Stomach (tissue), 19 donors: ENCODE measurements at places on chromosomes 5 and 9. TPM values are rescaled to one million over a fixed set of nuclear protein-coding genes. Genes with fewer than 3 reads are reported as not detected.

DNA sequence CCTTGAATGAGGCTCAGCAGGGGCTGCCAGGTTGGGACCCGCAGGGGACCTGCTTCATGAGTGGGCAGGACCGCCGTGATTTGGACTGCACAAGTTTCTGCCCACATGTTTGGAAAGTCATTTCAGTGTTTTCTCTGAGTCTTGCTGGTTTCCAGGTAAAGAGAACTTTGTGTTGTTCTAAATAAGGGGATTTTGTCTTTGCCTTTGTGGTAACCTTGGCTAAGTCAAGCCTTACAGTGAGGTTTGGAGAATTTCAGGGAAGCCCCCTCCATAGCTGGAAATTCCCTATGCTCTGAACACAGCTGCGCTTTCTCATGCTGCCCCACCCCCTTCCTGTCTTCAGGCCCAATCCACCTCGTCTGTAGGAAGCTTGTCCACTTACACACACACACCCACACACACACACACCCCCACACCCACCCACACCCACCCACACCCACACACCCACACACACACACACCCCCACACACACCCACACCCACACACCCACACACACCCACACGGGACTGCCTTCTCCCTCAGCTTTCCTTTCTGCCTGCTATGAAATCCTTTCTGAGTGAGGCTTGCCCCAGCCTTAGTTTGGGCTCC lies 270.1 kb downstream of the HSPA4 start:
- DNase-seq: no peak

DNA sequence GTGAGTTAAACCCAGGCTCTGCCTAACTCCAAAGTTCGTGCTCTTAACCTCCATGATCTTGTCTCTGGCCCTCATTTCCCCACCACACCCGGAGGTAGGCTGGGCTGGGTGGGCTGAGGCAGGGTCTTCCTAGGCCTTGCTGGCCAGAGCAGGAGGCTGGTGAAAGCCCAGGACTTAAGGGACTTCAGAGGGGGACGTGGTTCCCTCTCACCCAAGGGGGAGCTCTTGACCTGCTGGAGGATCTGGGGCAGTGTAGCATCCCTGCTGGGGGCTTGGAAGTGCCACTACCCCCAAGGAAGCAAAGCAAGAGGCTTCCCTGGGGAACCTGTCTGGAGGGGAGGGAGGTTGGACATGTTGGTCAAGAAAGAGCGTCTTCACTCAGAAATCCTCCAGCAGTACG lies 14.7 kb downstream of the PITX1 start:
- peak; percentile 20 for DNase-seq

DNA sequence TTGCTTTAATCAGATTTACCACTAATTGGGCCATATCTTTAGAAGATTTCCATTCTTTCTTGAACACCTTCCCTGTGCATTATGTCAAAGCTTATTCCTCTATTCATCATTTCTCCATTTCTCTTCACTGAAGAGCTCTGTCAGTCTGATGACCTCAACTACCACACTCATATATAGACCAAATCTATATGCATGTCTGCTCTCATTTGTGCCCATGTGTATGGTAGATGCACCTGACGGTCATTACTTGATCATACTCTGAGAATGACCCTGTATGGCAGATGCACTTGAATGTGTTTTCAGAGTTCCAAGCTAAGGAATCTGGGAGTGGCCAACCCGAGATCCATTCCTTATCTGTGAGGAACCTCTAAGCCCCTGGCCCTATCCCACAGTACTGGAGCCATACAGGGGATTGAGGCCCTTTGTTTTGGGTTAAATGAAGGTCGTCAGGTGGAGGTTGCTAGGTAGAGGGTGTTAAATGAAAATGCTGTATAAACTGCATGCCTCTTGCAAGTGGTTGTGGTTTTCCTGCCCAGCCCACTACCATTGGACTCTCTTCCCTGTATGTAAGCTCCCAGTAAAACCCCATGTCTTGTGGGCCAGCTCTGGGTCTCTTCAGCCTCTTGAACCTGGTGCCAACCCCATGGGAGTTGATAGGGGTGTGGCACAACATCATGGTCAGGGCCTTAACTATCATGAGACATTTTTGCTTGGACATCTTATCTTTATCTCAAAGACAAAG lies 229.5 kb downstream of the KIAA0825 start:
- no peak for DNase-seq

GRCh38 chr5:90967851-90968250 lies 409.3 kb downstream of the ADGRV1 start:
- no peak for DNase-seq

Gene PCDHA12
- not detected for total RNA-seq

Gene FBP2
- 86.4 TPM for total RNA-seq

Gene C8G
- total RNA-seq: not detected

GRCh38 chr9:69089491-69089890 lies 53.9 kb downstream of the FXN start:
- DNase-seq: no peak

DNA sequence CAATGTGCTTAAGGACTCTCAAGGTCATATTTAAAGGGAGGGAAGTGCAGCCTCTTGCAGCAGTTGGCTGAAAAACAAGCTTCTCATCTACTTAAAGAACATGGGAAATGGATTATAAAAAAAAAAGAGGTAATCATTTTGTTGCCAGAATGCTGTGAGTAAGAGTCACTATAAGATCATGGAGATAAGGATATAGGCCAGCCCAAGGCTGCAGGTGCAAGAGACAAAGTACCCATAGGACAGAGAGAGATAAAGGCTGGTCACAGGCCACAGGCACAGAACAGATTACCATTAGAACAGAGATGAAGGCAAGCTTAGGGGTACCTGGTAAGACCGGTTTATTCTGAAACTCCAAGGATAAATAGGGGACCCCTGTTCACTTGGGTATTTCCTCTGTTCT lies 70.5 kb downstream of the CDKN2A start:
- no peak for DNase-seq

DNA sequence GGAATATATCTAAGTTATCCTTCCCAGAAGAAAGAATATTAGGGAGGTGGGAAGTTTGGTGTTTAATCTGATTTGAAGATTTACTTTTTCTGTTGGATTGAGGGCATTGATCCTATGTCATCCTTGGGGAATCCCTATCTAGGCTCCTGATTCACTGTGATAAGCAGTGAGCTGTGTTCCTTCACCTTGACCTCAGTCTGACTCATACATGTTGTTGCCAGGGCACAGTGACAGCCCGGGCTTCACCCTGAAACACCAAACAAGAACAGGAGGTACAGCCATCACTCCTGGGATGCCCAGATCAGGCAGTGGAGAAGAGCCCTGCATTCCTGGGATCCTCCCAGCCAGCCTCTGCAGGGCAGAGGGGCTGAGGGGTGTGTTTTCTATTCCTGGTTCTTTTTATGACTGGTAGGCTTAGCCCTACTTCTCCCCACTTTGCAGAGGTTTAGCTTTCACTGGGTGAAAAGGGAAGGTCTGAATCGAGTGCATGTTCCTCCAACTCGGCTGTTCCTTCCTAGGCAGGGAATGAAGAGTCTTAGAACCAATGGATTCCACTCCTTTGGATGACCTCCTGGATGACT lies 3.1 kb upstream of the FAM53C start:
- DNase-seq: no peak

GRCh38 chr5:38615042-38615441 lies 58.6 kb upstream of the LIFR start:
- no peak for DNase-seq

Gene PCDHGA2
- total RNA-seq: 2.3 TPM

DNA sequence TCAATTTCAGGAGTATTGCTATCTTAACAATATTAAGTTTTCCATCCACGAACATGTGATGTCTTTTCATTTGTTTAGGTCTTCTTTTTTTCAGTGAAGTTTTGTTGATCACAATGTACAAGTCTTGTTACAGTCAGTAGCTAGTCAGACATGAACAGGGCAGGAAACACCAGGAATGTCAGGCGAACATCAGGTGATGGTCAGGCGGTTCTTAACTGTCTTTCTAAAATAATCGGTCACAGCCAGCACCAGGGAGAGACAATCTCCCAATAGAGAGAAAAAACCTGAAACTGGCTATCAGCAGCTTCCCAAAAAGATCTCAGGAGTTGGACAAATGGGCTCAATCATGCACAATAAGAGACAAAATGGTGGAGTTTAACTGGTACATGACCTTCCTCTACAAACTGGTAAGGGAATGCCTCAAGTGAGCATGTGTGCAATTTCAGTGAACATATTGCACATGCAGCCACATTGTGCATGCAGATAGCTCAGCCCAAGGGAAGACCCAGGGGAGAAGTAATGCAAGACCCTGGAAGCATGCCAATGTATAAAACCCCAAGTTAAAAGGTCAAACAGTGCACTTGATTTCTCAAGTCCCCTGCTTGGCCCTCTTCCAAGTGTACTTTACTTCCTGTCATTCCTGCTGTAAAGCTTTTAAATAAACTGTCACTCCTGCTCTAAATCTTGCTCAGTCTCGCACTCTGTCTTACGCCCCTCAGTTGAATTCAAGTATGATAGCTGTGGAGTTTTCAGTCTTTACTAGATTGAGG lies 176.1 kb upstream of the RASEF start:
- DNase-seq: no peak

DNA sequence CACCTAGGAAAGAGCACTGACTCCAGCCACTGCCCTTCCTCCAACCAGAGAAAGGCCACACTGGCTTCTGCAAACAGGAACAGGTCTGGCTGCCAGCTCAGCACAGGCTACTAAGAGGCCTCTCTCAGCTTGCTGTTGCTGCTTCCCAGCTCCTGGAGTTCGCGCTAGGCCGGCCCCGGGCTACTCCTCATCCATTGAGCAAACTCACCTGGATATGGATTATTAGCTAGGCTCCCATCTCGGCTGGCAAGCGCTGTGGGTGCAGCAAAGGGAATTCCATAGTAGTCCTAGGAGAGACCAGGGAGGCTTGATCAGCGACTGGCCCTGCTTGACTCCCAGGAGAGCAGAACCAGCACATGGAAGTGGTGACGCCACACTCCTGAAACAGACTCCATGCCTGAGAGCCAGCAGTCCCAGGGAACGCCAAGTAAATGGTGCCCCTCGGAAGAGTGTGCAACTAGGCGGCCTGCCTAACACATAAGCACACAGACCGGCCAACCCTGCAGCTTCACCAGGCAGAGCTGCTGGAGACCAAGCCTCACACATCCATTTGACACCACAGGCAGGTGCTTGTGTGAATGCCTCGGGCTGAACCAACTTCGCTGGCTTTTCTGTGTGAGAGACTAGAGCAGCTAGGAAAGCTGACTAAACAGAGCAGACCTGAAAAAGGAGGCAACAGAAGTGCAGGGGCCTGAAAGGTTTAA lies 107.2 kb downstream of the UBE2R2 start:
- DNase-seq: peak; percentile 60

DNA sequence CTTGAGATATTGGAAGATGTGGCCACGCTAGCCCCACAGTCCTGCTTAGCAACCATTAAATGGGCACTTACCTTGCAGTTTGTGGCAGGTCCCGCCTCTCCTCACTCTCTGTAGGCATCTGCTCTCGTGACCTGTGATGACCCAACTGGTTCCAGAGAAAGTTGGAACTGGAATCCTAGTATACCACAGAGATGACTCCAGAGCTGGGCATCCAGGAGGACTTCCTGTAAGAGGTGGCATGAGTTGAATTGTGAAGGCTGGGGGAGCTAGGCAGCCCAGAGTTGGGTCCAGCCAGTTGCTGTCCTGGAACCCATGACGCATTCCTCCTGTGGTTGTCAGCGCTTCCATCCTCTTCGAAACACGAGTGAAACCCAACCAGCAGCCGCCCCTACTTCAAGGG lies 1.6 kb upstream of the ADAMTS2 start:
- no peak for DNase-seq

Gene RELL2
- 1.2 TPM for total RNA-seq

DNA sequence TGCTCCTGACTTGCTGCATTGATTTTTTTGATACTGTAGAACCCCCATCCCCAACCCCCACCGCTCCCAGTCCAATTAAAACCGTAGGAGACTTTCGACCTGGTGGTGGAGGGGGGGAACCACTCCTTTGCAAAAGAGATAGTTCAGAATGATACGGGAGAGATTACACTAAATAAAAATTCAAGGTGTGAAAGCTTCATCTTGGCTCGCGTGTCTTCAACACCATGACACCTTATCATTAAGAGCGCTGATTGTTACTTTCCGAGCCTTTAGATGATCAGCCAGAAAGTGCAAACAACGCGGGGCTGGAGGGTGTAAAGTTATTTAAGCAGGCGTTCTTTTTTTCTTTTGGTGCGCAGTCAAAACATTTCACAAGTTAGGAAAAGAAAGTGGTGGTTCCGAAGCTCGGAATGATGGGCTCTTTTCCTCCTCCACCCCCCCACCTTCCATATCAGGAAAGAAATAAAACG lies 1.3 kb upstream of the ZNF462 start:
- DNase-seq: no peak

DNA sequence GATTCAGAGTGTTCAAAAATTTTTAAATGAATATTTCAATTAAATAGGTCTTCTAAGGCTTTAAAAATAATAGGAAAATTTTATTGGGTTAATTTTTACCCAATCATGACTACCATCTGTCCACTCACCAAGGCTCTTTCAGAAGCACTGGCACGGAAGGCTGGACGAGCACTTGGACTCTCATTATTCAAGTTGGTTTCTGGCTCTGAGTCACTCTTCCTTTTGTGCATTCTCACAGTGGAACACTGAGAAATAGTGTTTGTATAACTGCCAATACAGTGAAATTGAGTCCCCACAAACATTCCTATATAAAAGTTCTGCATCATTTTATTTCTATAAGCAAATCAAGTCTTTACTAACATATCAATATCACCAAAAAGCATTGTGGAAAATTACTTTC lies 1149.0 kb downstream of the EFNA5 start:
- DNase-seq: no peak

DNA sequence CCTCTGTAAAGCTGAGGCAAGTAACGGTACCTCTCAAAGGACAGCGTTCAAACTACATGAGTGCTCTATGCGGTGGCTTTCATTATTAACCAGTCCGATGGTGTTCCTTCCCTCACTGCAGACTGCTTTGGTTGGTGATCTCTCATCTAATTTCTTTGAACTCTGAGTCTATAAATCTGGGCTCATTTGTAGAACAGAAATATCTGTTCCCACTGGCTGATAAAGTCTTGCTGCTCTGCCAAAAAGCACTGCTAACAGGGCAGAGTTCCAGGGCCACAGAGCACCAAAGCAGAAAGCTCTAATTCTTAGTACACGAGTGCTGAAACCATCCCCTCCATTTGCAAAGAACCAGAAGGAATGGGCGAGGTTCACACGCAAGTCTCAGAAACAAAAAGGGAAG lies 81.9 kb downstream of the MED27 start:
- DNase-seq: peak; percentile 52

DNA sequence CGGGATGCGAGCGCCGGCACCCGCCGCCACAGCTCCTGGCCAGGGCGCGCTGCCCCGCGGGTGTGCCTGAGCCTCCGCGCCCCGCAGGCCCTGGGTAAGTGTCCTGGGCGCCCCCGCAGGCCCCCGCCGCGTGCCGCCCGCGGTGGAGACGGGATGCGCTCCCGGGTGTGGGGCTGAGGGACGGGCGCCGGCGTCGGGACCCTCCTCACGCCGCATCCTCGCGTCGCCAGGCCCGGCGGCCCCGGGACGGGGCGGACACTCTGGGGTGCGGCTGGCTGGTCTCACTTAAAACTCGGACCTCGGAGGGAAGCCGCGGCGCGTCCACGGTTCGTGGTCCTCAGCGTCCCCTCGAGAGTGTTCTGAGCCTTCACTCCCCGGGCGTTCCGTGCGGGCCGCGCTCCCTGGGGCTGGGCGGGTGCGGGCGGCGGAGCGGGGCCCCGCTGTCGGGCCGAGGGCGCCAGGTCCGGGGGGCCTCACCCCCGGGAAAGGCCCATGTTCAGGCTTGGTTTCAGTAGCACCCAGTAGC lies 275 bp downstream of the AHRR start:
- no peak for DNase-seq
